Aorta (tissue), 5 donors: ENCODE measurements at places on chromosomes 6 and 20. TPM values are rescaled to one million over a fixed set of nuclear protein-coding genes. Genes with fewer than 3 reads are reported as not detected.

CST1 gene
- not detected for total RNA-seq

MACROD2 gene
- total RNA-seq: 6.2 TPM

GRCh38 chr6:4270776-4271175 is 135.4 kb upstream of the ECI2 start:
- H3K27ac ChIP-seq: no peak overlapping the region
- DNase-seq: no peak
- no peak overlapping the region for H3K4me3 ChIP-seq
- H3K36me3 ChIP-seq: no peaks in the 10 kb centered on the region

GRCh38 chr6:165556116-165556843 is 106.8 kb downstream of the PDE10A start:
- no peaks in the 10 kb centered on the region for H3K27me3 ChIP-seq
- no peaks in the 10 kb centered on the region for H3K36me3 ChIP-seq
- no peak for DNase-seq
- H3K27ac ChIP-seq: no peak overlapping the region

SLC22A2 gene
- total RNA-seq: 1.1 TPM

PGC gene
- 0.33 TPM for total RNA-seq

KHDRBS2 gene
- total RNA-seq: 0.57 TPM

GRCh38 chr6:75326557-75327258 is 42.1 kb upstream of the TMEM30A start:
- no peaks in the 10 kb centered on the region for H3K27me3 ChIP-seq
- H3K36me3 ChIP-seq: no peaks in the 10 kb centered on the region
- DNase-seq: no peak
- H3K4me3 ChIP-seq: no peak overlapping the region

CALHM5 gene
- 11.5 TPM for total RNA-seq
